Mesangial cell (primary cell): ENCODE measurements at places on chromosomes 3 and 15. TPM values are rescaled to one million over a fixed set of nuclear protein-coding genes. Genes with fewer than 3 reads are reported as not detected.

The WDR53 gene
- 2.5 and 4.9 TPM in 2 replicates for total RNA-seq

The LHFPL4 gene
- total RNA-seq = not detected in 2 replicates

The C3orf49 gene
- total RNA-seq = not detected in 2 replicates

The VWA5B2 gene
- total RNA-seq = 0.13 TPM in 1 of 2 replicates, not detected in the other

The COL6A5 gene
- under 0.01 and 0.89 TPM in 2 replicates for total RNA-seq

The CAPN3 gene
- total RNA-seq = 0.65 and 1.9 TPM in 2 replicates

The POLQ gene
- total RNA-seq = 1.0 and 5.9 TPM in 2 replicates

The FAN1 gene
- 6.0 and 11.2 TPM in 2 replicates for total RNA-seq

The ZNF80 gene
- not detected in 2 replicates for total RNA-seq

The SEC11A gene
- total RNA-seq = 108 and 113 TPM in 2 replicates

The MAGEL2 gene
- total RNA-seq = under 0.01 and 0.51 TPM in 2 replicates

The HHLA2 gene
- not detected in 2 replicates for total RNA-seq

The NCEH1 gene
- total RNA-seq = 46.1 and 58.1 TPM in 2 replicates

The MEIS2 gene
- total RNA-seq = 47.4 and 58.3 TPM in 2 replicates

The STRA6 gene
- 2.0 and 20.2 TPM in 2 replicates for total RNA-seq

The CPLX3 gene
- not detected in 2 replicates for total RNA-seq

The GUCA1C gene
- 1.3 TPM in 1 of 2 replicates, not detected in the other for total RNA-seq

The CGNL1 gene
- total RNA-seq = 5.9 and 45.4 TPM in 2 replicates

The KBTBD12 gene
- 0.16 TPM in 1 of 2 replicates, not detected in the other for total RNA-seq

The FAM81A gene
- total RNA-seq = 1.0 and 1.1 TPM in 2 replicates

The PRR23B gene
- not detected in 2 replicates for total RNA-seq

The VGLL3 gene
- 15.6 and 19.7 TPM in 2 replicates for total RNA-seq

The IL17RC gene
- 34.7 and 59.3 TPM in 2 replicates for total RNA-seq

The SV2B gene
- total RNA-seq = not detected in 2 replicates

The TMC3 gene
- total RNA-seq = not detected in 2 replicates
